ENCODE measurements at places on chromosomes 4 and X. TPM values are rescaled to one million over a fixed set of nuclear protein-coding genes. Genes with fewer than 3 reads are reported as not detected.

AMTN gene
- not detected for total RNA-seq

- peaks cover 27% of the 10 kb centered on the region for H3K27me3 ChIP-seq
- no peak overlapping the region for H3K4me3 ChIP-seq
- no peaks in the 10 kb centered on the region for H3K4me1 ChIP-seq
- no peak overlapping the region for H3K27ac ChIP-seq
- DNase-seq: no peak
- no peaks in the 10 kb centered on the region for H3K36me3 ChIP-seq
Measured at GRCh38 chrX:69430785-69431184, 73.3 kb upstream of the NALF2 start.

- no peaks in the 10 kb centered on the region for H3K4me1 ChIP-seq
- no peaks in the 10 kb centered on the region for H3K36me3 ChIP-seq
- no peak for DNase-seq
- H3K27ac ChIP-seq: no peak overlapping the region
Measured at GRCh38 chr4:189124791-189125190, 815.9 kb upstream of the FRG1 start.

GRCh38 chr4:145613566-145614232, 5.5 kb upstream of the MMAA start:
- H3K4me3 ChIP-seq: no peak overlapping the region
- no peak for DNase-seq
- peak overlapping the region; percentile 18 for H3K27ac ChIP-seq
- H3K36me3 ChIP-seq: no peaks in the 10 kb centered on the region
- H3K27me3 ChIP-seq: peaks cover 14% of the 10 kb centered on the region
- H3K4me1 ChIP-seq: peaks cover 5% of the 10 kb centered on the region

GRCh38 chrX:445727-446126, 59.0 kb upstream of the PPP2R3B start:
- H3K4me1 ChIP-seq: no peaks in the 10 kb centered on the region
- H3K27ac ChIP-seq: no peak overlapping the region
- H3K36me3 ChIP-seq: no peaks in the 10 kb centered on the region

- no peak overlapping the region for H3K27ac ChIP-seq
- no peaks in the 10 kb centered on the region for H3K27me3 ChIP-seq
- no peak overlapping the region for H3K4me3 ChIP-seq
- H3K36me3 ChIP-seq: peaks cover 12% of the 10 kb centered on the region
Measured at GRCh38 chr4:87193958-87194675, 26.3 kb downstream of the KLHL8 start.

- no peak for DNase-seq
- no peak overlapping the region for H3K27ac ChIP-seq
- H3K27me3 ChIP-seq: peaks cover 7% of the 10 kb centered on the region
- H3K36me3 ChIP-seq: no peaks in the 10 kb centered on the region
- no peaks in the 10 kb centered on the region for H3K4me1 ChIP-seq
Measured at GRCh38 chrX:16310326-16310725, 143.0 kb downstream of the MAGEB17 start.

DNA sequence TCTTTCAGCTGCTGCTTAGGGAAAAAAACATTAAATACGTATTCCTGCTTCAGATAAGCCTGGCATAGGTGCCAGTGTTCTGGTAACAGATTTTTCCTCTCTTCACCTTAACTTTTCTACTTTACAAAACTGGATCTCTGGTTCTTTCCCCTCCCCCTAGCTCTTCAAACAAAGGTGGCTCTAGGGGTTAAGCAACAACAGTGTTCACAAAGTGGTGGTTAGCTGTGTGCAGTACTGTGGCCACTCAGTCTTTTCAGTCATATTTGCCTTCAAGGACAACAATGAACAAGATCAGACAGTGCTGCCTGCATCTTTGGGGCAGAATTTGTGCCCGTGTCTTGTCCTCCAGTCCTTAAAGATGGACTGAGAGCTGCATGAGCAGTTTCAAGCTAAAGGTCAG, 15.1 kb upstream of the RGN start:
- H3K27ac ChIP-seq: no peak overlapping the region
- H3K27me3 ChIP-seq: no peaks in the 10 kb centered on the region
- no peak overlapping the region for H3K4me3 ChIP-seq
- no peak for DNase-seq
- no peaks in the 10 kb centered on the region for H3K36me3 ChIP-seq
- no peaks in the 10 kb centered on the region for H3K4me1 ChIP-seq
